KBM-7 (cell line): ENCODE measurements at places on chromosomes 2 and 18.

DNA sequence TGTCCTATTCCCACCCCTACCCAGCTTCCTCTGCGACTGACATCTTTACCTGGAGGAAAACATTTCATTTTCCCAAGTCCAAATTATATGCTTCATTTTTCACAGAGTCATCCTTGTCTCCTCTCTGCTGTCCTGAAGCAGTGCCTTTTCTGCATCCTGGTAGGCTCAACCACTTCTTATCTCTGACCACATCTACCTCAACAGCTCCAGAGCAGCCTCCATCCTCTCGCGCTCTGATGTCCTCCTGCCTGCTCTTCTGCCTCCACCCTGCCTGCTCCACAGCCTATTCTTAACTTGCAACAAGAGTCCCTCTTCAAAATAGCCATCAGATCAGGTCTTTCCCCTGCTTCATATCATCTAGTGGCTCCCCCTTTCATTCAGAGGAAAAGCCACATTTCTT lies 457.1 kb downstream of the PARD3B start:
- no peak for DNase-seq

DNA sequence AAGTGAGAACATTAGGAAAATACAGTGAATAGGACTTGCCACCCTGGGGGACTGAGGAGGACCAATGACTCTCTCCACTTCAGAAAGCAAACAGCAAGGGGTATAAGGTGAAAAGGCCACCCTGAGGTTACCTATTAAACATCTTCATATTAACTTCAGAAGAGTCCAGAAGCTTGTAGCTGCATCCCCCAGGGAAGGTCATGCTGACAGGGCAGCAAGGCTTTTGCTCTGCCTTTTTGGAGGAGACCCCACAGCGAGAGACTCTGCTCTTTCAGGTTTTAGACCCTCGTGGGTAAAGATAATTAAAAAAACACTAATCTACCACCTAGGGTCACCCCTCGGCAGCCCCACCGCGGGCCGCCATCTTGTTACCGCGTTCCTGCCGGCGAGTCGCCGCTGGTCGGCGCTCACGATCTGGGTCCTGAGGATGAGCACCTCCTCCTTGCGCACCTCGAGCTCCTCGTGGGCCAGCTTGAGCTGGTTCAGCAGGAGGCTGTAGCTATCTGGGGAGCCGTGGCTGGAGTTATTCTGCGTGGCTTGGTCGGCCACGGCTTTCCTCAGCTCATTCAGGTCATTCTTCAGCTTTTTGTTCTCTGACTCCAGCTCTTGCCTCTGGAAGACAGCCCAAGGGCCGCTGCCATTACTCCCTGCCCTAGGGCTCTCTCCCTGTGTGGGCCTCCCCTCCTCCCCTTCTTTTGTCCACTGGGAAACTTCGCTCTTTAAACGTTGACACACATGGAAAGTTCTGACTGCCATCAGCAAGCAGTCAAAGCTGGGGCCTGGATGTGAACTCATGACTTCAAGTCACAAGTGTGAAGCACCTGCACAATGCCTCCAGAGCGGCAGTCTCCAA lies 50.7 kb upstream of the ACAA2 start:
- DNase-seq = no peak

- no peak for DNase-seq
These were observed 24.7 kb downstream of the PCBP1 start for GRCh38 chr2:70111752-70112591.

- no peak for DNase-seq
These were observed 142.8 kb downstream of the CCDC148 start for GRCh38 chr2:158313734-158314133.

- no peak for DNase-seq
These were observed 96.7 kb downstream of the TMEM163 start for GRCh38 chr2:134621939-134622705.

GRCh38 chr2:98356729-98357128 lies 10.5 kb downstream of the CNGA3 start:
- DNase-seq = no peak

GRCh38 chr2:215283221-215283620 lies 28.6 kb upstream of the ATIC start:
- DNase-seq = no peak

DNA sequence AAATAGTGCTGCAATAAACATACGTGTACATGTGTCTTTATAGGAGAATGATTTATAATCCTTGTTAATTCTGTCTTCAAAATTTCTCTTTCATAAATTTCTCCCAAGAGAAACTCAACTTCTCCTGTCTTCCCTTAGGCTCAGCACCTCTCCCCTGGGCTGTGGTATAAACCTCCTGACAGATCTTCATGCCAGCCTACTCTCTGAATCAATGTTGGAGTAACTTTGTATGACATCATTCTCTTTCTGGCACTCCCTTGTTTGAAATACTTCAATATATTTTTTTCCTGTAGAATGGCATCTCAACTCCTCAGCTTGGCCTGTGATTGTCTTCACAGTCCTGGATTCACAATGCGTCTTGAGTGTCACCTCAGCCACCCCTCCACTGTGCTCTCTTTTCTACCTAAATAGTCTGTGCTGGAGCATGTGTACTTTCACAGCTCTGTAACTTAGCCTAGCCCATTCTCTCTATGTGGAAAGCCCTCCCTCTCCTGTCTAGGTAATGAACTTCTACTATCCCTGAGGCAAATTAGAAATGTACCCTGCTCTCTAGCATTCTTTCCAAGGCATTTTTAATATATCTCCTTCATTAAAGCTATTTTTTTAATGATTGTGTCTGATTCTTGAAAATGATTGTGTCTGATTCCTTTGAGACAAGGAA lies 649.9 kb upstream of the FANCL start:
- no peak for DNase-seq

- DNase-seq = peak; percentile 48
These were observed 108.7 kb upstream of the KCTD1 start for GRCh38 chr18:26656944-26657536.

DNA sequence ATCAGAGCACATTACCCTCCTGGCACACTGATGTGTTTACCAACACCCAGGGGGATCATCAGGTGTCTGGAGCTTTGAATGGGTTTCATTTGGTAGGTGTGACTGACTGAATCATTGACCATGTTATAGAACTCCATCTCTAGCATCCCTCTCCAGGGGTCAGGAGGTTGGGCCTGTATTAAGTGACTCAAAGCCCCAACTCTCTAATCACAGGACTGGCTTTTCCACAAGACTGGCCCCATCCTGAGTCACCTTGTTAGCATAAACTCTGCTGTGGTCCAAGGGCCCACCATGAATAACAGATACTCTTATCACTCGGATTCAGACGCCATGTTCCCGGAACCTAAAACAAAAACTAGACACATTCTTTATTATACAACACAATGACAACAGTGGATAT lies 125.9 kb upstream of the NDUFV2 start:
- no peak for DNase-seq

GRCh38 chr18:73283788-73284187 lies 416.0 kb upstream of the NETO1 start:
- no peak for DNase-seq

GRCh38 chr18:49178736-49179135 lies 228.0 kb upstream of the SMAD7 start:
- peak; percentile 38 for DNase-seq

DNA sequence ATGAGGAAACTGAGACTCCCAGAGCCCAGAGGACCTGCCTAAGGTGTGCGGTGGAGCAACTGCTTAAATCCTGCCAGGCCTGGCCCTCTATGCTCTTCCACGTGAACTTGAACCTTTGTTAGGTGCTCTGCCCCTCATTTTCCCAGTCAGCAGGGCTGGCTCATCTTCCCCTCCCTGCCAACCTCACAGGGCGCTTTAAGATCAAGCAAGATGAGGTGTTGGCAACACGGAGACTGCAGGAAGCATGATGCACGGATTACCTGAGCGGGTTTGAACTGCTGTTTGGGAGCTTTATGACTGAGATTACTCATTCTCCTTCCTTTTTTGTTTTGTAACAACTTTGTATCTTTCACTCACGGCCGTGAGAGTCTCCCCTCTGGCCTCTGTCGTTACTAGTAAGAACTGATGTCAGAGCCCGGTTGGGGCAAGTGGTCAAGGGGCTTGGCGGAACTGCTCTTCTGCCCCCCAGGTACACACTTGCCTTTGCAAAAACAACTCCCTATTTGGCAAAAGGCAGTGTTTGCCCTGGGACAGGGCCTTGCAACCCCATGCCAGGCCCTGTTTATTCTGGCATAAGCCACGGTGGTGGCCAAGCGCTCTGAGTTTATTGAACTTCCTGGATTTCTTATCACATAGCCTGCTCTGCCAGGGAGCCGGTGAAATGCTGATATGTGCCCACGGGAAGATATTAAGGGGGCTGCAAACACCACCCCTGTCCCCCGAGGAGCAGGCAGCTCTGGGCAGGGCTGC lies 127.8 kb downstream of the INHBB start:
- DNase-seq = no peak

DNA sequence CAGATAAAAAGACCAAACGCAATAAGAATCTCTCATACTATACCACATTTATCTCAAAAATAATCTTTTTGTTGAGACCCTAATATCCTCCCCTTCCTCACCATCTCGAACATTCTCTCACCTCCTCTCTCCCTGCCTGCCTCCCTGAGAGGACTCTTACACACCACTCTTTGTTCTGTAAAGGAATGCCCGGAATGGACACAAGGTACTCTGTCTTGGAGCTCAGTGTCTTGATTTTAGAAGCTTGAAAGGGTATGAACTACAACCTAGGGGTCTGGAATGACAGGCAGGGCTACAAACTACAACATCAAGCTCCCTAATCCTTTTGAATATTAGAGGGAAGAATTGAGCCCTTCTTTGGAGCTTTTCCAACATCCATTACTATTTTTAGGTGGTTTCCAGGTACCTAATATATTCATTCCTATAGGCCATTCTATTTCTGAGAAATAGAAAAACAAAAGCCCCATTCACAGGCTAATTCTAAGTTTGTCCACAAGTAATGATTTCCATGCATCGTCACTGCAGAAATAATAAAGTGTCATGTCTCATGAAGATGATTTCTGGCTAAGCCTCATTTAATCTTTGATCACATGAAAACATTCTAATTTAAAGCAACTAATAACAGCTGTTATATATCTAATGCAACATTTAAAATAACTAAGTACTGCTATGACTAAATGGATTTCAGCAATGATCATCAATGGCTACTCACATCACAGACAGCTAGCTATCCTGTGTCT lies 60.6 kb downstream of the LRP2 start:
- no peak for DNase-seq

DNA sequence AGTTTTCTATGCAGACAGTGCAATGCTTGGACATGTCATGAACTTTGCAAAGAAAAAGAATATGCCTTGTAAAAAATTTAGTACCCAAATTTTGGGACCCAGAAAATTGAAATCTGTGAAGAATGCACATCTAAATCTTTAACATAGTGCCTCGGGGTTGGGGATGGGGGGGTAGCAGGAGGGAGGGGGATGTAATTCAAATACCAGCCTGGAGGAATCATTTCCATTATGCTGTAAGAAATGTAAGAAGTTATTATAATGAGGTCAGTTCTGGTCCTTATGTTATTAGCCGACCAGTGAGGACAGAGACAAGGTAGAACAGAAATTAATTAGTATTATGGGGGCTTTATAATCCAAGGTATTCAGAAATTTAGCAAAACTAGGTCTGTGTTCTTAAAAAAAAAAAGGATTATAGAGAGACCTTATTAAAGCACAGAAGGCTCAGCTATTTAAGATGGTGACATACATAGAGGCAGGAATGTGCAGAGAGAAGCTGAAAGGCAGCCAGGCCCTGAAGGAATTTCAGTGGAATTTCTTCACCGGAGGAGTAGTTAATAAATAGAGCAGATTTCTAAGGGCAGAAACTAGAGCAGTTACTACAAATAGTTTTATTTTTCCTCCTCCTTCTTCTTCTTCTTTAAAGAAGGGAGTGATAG lies 89.0 kb upstream of the RBMS1 start:
- no peak for DNase-seq

DNA sequence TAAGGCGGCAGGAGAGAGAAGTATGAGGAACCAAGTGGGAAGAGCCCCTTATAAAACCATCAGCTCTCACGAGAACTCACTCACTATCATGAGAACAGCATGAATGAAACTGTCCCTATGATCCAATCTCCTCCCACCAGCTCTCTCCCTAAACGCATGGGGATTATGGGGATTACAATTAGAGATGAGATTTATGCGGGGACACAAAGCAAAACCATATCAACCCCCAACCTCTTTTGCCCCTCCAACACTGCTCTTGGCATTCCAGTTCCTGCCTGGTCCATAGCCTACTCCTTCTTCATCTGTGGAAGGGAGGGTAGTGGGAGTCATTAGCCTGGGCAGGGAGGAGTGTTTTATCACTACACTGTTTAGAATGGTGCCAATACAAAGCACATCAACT lies 1.4 kb upstream of the EHD3 start:
- DNase-seq = no peak

DNA sequence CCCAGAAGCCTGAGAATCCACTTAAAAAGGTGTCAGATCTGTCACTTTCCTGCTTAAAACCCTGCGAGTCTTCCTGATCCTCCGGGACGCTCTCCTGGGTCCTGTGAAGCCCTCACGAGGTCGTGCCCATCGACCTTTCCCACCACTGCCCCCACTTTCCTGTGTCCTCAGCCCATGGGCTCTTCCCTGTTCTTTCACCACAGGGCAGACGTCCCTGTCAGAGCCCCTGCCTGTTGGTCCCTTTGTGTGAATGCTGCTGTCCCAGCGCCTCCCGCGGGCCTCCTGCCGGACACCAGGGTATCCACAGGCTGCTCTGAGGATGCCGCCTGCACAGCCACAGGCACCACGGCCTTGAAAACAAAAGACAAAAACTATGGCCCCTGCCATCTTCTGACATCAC lies 125.6 kb downstream of the TMEM18 start:
- DNase-seq = no peak

DNA sequence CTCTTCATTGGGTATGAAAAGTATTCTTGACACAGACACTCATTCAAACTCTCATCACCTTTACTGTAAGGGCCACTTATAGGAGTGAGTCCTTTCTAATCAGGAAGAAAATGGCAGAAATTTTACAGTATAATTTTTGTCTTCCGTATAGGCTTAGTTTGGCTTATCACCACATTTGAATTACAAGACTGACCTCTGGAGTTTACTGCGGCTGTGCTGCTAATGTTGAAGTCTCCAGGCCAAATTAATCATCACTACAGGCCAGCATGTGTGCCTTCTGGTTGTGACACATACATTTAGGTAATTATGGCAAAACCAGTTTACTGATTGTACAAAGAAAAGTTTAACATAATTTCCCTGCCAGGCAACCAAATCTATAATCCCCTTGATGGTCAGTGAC lies 753.6 kb upstream of the GCFC2 start:
- DNase-seq = no peak

DNA sequence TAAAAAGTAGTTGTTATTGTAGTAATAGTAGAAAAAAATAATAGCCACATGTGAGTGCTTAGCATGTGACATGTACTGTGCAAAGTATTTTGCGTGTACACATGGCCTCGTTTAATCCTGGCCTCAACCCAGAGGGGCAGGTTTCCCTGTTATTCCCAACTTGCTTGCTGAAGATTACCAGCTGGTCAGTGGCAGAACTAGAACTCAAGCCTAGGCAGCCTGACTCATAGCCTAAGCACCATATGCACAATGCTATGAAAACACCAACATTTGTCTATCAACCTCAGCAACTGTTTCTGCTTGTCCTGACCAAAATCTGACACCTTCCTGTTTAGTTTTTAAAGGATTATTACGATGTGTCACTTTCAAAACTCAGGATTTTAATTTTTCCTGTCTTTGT lies 234.9 kb upstream of the SMAD7 start:
- no peak for DNase-seq
